ENCODE measurements at places on chromosomes 16 and 17. TPM values are rescaled to one million over a fixed set of nuclear protein-coding genes. Genes with fewer than 3 reads are reported as not detected.

PLA2G15 gene
- 31.2 TPM for total RNA-seq

PRRT2 gene
- 3.0 TPM for total RNA-seq

- no peak for DNase-seq
These were observed 360.3 kb upstream of the ASIC2 start for GRCh38 chr17:33653399-33653788.

- no peak for DNase-seq
These were observed 70.8 kb downstream of the KANSL1 start for GRCh38 chr17:46122486-46122871.

GRCh38 chr17:73582359-73582758 is 61.9 kb downstream of the SDK2 start:
- no peak for DNase-seq

GRCh38 chr16:56931271-56931891 is 561 bp upstream of the HERPUD1 start:
- DNase-seq: peak; percentile 78

GRCh38 chr16:82070656-82071369 is 35.8 kb downstream of the HSD17B2 start:
- DNase-seq: no peak

DNA sequence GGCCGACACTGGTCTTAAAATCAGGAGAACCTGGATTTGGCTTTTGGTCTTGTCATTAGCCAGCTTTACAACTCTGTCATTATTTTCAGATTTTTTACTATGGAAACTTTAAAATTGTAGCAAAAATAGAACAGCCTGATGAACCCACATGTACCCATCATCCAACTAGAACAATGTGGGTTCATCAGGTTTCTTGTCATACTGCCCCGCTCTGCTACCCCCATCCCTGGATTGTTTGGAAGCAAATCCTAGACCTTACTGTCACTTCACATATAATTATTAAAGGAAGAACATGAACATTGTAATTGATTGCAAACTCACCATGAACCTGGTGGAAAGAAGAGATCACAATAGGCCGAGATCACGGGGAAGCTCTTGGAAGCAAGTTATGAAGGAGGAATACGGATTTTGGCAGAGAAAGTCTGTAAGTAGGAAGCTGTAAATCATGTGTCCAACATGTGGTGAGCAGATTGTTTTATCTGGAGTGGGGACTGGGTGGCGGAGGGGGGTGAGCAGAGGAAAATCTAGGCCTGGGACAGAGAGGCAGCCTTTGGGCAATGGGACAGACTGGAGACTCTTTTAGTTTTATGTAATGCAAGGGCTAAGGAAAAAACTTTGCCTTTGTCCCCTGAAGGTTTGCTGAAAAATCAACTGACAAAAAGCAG is 67.0 kb downstream of the PITPNC1 start:
- DNase-seq: peak; percentile 54

Data from tongue (tissue), 3 donors.